ENCODE measurements at places on chromosomes 13 and 19.

- no peak for DNase-seq
Measured at GRCh38 chr19:10662384-10663251, 8.5 kb downstream of the ILF3 start.

GRCh38 chr19:53183146-53183764 lies 9.9 kb downstream of the ZNF665 start:
- no peak for DNase-seq

DNA sequence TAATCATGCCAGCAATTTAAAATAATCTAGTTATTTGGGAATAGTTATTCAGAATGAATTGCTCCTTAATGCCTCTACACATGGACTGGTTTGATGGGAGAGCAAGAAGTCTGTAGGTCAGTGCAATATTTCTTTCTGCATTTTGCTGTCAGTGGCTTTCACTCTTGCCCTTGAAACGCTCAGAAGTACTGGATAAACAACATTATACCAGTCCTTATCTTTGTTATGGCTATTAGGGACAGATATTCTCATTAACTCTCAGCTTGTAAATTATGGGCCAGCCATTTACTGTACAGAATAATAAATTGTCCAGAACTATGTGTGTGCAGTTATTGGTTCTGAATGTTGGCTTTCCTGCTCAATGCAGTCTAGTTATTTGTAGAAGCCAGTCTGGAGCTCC lies 224.4 kb downstream of the OXGR1 start:
- DNase-seq, result no peak

DNA sequence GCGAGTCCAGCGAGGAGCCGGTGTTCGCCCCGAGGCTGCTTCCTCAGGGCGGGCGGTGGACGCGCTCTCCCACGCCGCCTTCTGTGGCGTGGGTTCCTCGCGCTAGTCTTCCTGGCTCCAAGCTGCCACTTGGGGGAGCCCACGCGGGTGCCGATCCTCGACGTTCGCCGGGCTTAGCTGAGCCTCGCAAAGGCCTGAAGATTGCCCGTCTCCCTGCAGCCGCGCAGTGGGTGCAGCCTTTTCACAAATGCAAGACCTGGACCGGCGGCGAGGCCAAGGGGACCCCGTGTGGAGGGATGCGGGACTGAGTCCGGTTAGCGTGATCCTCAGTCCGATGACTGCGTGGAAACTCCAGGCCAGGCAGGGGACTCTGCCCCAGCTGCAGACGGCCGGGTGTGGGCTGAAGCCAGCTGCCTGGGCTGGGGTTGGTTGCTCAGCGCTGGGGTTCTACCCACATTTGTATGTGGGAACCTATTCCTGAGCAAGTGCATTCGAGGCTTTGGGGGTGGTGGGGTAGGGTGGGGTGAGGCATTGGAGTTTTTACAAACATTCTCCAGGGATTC lies 16.6 kb upstream of the LRP3 start:
- peak; percentile 75 for DNase-seq

GRCh38 chr13:52800856-52801255 lies 47.6 kb downstream of the PCDH8 start:
- DNase-seq, result no peak
